ENCODE measurements at places on chromosomes 7 and 10.
A peak's percentile ranks its signal among the peaks of the same experiment; 100 is the strongest.

DNA sequence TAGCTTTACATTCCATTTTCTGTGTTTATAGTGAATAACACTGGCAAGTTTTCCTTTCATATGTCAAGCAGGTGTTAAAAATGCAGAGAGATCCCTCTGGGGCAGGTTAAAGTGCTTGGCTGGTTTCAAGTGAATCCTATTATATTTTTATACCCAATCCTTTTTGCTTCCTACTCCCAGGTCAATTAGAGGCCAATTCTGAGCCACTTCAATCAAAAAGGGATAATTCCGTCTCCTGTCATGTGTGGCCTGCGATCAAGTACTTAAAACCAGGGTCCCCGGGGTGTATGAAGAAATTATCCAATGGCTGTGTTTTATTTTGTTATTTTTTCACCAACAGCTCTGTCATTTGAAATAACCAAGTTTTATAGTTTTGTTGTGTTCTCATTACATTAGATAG lies 313.2 kb downstream of the PRPF18 start:
- DNase-seq, result no peak

DNA sequence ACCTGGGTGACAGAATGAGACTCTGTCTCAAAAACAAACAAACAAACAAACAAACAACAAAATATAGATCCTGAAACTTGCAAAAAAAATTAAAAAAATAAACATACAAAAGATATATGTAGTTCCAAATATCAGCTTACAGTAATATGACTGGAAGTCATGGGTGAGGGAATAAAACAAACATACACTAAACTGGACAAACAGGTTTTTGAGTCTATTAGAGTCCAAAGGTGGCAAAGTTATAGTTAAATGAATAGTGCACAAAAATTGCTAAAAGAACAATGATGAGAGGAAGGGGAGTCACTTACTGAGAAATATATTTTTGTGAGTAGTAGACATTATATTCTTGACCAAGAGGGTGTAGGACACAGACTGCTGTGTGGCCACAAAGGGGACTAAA lies 16.7 kb upstream of the RSBN1L start:
- no peak for DNase-seq

DNA sequence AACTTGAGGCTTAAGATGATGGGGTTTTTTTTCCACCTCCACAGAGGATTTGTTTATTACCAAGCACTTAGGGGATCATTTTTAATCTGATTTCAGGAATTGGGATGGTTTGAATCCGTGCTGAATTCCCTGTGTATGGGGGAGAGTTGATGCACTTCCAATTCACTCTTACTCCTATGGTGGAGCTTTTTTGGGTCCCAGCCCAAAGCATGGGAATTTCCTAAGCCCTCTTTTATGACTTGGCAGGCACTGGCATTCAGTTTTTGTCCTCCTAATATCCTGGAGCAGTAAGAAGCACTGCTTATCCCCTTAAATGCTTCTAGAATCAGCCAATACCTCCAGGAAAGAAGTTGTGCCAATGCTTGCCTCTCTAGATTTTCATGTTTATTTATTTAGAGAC lies 78.7 kb downstream of the HYCC1 start:
- no peak for DNase-seq

DNA sequence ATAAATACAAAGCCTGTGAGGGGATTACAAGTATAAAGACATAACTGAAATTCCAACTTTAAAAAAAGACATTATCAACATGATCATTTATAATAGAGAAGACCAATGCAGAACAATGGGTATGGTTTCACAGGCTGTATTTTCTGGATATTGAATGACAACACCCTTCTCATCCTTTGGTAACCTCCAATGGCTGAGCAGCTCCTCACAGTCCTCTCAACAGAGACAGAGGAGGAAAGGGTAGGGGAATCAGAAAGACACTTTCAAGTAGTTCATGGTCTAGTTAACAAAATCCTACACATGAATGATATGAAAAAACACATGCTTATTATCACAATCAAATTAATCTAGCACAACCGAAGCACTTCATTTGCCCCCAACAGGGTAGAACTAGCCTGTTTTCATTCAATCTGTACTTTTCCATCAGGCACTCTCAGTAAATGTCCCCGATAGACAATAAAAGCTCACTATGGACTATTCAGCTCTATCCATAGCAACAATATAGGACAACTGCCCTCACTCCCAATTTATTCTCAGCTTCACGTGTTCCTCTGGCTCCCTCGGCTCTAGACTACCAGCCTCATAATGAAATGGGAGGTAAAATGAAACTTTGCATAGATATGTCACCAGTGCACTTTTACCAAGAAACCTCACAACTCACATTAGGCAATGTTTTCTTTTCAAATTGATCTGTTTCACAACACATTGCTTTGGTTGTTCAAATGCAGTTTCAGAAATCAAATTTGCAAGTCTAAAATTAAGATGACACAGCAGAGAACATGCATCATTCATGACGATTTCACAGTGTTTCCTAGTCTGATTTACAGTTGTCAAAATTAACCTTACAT lies 211.4 kb downstream of the THSD7A start:
- DNase-seq, result no peak

- DNase-seq, result peak; percentile 11
Observed at GRCh38 chr7:18262058-18262457, 233.5 kb upstream of the HDAC9 start.

GRCh38 chr10:52870562-52870961 lies 98.0 kb upstream of the MBL2 start:
- DNase-seq, result no peak

GRCh38 chr7:50335795-50336754 lies 31.6 kb downstream of the IKZF1 start:
- DNase-seq, result no peak

DNA sequence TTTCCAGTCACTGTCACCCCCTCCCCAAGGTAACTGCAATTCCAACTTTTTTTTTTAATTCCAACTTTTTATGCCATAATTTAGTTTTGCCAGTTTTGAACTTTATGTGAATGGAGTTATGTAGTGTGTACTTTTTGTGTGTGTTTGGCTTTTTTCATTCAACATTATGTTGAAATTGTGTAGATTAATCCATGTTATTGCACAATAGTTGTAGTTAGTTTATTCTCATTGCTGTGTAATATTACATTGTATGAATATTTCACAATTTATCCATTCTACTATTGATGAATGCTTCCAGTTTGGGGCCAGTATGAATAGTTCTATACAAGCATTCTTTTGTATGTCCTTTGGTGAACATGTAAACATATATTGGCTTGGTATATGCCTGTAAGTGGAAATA lies 32.5 kb downstream of the MXI1 start:
- DNase-seq, result no peak

DNA sequence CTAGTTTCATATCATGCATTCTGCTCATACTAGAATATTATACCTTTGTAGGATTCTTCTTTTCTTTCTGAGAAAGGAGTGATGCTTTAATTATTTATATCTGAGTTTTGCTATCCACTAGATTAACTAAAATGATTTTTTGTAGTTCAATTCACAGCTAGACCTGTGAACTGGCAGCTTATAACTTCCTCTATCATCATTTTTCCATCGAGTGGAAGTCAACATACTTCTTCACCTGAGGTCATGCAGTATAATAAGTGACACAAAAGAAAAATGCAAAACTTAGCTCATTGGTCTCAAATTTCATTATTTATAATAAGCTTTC lies 8.0 kb downstream of the LRRN3 start:
- no peak for DNase-seq

DNA sequence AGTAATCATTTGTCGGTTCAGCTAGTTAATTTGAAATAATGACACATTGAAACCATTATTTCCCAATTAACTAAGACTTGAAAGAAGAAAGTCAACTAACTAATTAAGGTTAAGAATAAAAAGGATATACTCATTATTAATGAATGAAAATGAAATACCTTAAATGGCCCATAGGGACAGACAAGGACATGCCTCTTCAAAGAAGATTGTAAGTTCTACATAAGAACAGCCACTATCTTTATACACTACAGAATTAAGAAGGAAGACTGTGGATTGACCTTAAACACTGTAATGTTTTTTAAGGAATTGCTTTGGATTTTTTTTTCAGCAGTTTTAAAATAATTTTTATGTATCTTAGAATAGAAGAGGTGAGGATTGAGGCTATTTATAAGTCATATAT lies 60.7 kb downstream of the CSTF2T start:
- DNase-seq, result no peak

- no peak for DNase-seq
Observed at GRCh38 chr10:48759113-48759901, 74.6 kb downstream of the WDFY4 start.

GRCh38 chr7:73470208-73470607 lies 36.6 kb downstream of the FZD9 start:
- no peak for DNase-seq

DNA sequence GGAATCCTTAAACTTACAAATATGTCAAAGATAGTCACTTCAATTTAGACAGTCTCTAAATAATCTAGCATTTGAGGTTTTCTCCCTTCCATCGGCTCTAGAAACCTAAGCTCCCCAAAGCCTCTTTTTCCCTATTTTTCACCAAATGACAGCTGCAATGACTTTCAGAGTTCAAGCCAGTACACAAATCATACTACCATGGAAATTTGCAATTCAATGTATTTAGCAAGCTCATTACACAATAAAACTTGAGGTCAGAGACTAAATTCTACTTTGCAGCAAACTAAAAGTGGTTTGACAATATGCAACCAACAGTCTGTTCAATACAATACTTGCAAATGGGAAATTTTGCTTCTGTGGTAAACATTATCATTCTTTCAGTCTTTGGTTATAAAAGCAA lies 80.3 kb downstream of the SKIDA1 start:
- peak; percentile 6 for DNase-seq

DNA sequence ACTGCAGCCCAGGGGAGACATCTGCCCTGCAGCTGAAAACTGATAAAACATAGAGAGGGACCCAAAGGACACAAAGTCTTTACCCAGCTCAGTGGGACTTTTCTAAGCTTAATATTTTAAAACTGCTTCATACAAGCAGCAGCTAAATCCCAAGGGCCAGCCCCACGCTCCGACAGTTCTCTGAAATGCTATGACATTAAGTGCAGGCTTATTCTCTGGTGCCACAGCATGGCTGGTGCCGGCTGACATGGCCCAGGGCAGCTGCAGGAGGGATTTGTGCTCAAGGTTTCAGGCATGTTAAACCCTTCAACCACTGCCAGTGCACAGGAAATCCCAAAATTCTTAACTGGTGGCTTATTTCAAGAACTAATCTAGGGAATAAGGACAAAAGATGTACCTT lies 170.9 kb downstream of the PARD3 start:
- no peak for DNase-seq

- no peak for DNase-seq
Observed at GRCh38 chr7:29627631-29628030, 64.0 kb downstream of the PRR15 start.

DNA sequence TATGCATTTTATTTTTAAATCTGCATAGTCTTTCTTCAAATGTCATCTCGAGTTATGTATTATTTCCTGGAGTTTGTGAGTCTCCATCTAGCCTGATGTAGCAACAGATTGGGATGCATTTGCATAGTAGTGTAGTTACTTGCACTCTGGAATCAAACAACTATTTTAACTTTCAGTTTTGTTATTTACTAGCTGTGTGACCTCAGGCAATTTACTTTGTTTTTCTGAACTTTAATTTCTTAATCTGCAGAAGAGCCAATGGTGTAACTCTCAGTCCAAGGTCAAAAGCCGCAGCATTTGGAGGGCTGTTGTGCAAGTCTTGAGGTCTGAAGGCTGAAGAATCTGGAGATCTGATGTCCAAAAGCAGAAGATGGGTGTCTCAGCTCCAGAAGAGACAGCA lies 175.8 kb upstream of the SORCS1 start:
- no peak for DNase-seq

GRCh38 chr10:112797197-112797596 lies 152.8 kb upstream of the TCF7L2 start:
- DNase-seq, result no peak

GRCh38 chr10:120483651-120484301 lies 26.7 kb downstream of the PLPP4 start:
- no peak for DNase-seq

- DNase-seq, result no peak
Observed at GRCh38 chr7:90313907-90314306, 7.2 kb downstream of the FAM237B start.

- no peak for DNase-seq
Observed at GRCh38 chr7:28748346-28748745, 209.8 kb downstream of the TRIL start.

DNA sequence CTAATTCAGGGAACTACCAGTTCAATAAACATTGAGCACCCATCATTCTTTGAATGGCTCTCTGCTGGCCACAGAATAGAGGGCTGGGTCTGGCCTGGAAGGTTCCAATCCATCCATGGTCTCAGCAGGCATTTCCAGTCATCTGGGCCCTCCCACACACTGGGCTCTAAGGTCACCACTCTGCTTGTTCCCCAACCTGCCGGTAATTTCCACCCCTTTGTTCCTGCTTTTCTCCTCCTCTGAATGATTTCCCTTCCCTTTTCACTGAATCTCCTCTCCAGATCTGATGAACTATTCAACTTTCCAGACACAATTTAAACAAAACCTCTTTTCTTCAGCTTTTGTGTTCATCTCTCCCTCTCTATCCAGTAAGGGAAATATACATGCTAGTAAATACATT lies 2.6 kb downstream of the BZW2 start:
- no peak for DNase-seq

DNA sequence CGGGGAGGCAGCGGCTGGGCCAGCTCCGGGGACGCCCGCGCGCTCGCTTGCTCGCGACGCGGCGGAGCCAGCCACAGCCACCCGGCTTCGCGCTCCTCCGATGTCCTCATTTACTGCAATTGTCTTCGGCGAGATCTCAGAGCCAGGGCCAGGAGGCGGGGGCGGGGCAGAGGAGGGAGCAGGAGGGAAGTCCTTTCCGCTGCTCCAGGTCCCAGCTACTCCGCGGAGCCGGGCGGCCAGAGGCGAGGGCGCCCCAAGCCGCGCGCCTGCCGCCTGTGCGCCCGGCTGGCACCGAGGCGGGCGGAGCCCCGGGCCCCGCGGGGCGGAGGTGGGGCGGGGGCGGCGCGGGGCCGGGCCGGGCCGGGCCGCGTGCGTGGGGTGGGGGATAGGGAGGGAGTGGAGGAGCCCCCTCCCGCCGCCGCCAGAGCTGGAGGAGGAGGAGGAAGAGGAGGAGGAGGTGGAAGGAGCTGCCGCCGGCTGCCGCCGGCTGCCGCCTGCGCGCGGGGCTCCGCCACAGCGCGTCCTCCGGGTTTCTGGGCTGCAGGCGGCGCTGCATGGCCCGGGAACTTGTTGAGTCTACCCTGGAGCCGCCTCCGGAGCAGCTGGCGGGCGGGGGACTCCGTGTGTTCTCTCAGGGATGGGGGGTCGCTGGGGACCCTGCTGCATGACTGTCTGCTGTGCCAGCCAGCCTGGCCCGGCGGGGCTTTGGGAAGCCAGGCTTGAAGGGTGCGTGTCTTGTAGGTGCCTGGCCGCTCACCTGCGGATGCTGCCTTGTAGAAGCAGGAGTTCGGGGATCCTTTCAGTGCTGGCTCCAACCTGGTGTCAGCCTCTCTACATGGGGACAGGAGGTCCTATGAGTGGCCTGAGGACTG lies at the start of gene INSYN2A:
Gene INSYN2A (minus strand): TSS at position 310 of the 872 bp plus-strand sequence. CDS start 20,196 bp downstream, outside the sequence.
- peak; percentile 48 for DNase-seq

DNA sequence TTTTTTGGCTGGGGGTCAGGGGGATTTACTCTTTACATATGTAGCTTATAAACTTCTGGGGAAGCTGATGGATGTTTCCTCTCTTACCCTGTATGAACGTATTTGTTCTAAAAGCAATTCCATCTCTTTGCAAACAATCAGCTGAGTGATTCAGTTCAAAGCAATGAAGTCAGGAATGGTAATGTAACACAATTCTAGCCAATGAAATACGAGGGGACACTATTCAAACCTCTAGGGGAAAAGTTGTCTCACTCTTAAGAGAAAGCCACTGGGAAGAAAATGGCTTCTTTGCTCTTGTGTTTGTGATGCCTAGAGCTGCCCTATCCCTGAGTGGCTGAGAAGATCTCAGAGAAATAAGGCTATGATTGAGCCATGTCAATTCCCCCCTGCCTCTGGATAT lies 134.8 kb upstream of the SEMA3C start:
- DNase-seq, result peak; percentile 28

All from choroid plexus epithelial cell (primary cell).